ENCODE measurements at places on chromosomes 11 and 22.

GRCh38 chr11:1532014-1532586 lies 40.0 kb downstream of the DUSP8 start:
- DNase-seq, result no peak

GRCh38 chr11:107329164-107329563 lies 128.5 kb downstream of the CWF19L2 start:
- DNase-seq, result no peak

DNA sequence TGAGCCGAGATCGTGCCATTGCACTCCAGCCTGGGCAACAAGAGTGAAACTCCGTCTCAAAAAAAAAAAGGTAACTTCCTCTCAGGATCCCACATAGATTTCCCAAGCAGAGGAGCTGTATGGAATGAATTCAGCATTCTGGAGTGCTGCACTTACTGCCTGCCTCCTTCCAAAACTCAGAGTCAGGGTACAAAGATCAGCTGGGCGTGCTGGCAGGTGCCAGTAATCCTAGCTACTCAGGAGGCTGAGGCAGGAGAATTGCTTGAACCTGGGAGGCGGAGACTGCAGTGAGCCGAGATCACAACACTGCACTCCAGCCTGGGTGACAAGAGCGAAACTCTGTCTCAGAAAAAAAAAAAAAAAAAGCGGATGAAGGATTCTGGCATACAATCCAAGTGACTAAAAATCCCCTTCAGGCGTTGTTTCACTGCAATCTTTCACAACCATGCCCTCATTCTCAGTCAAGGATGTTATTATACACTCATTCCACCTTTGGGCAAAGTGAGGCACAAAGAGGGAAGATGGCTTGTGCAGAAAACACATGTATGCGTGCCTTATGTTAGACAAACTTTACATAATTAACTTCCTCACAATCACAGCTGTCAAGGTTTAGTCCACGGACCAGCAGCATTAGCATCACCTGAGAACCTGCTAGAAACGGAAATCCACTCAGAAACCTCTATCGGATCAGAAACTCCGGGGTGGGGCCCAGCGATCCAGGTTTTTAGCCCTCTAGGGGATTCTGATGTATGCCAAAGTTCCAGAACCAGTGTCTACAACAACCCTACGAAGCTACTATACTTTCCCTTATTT lies 1.1 kb upstream of the NOL12 start:
- no peak for DNase-seq

DNA sequence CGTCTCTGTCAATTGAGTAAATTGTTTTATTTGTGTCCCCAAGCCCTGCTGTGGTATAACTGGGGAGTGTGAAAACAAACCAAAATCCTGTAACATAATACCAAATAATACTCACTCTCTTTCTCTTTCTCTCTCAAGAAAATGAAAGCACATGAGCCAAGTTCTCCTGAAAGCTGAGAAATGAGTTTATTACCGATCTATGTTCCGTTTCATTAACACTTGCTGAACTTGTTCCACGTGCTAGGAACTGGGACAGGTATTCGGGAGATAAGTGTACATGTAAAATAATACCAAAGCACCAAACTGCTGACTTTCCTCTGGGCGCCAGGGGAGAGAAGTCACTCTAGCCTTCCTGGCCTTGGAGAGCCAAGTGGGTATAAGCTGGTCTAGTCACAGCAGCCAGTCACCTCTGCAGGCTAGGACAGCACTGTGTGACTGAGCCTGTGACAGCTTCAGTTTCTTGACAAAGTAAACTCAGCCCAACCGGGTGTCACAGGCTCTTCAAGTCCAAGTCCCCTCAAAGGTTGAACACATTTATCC lies 23.1 kb downstream of the CD6 start:
- DNase-seq, result no peak

GRCh38 chr11:118648291-118648690 lies 31.2 kb downstream of the TREH start:
- no peak for DNase-seq

DNA sequence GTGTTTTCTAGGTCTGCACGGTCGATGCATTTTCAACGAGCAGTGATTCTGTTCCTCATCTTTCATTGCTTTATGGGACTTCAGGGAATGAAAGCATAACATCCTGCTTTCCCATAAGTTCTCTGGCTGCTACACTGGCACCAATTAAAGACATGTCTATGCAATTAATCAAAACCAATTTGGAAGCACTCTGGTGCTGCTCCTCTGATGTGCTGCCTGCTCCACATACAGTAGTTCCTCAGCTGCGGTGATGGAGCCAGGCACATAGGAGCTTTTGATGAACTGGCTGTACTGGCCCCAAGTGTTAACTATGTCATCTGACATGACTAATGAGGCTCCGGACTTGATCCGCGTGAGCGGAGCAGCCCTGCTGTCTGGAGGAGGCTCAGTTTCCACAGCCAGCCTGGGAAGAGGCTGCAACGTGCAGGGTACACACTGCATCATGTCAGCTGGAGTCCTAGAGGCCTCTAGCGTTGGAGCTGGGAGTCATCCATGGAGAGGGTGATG lies 29.8 kb downstream of the GVQW3 start:
- no peak for DNase-seq

DNA sequence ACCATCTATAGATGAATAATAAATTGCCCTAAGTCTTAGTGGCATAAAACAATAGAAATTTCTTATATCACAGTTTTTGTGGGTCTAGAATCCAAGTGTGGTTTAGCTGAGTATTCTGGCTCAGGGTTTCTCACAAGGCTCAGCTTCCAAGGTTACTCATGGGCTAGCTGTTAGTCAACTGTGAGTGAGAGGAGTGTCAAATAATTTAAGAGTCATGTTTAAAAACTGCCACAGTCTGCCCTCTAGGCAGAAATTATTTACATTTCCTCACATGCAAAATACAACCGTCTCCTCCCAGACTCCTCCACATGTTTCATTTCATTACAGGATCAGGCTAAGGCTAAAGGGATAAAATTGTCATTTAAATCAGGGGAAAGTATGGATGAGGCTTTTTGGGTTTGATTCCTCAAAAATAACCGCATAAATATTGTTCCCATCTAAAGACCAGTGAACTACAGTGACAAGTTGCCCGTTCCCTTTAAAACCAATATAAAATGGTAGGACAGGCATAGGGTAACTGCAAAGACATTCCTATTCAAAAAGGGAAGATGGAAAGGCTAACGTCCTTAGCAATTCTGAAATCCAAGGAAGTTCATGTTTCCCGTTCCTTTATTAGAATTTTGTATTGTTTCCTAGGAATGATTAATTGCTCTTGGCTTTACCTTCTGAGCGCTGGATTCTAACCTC lies 324.3 kb downstream of the DYNC2H1 start:
- no peak for DNase-seq

- no peak for DNase-seq
Observed at GRCh38 chr11:66393954-66394353, 22.4 kb upstream of the SLC29A2 start.

- no peak for DNase-seq
Observed at GRCh38 chr22:50529897-50530579, at the start of gene TYMP. Gene TYMP (minus strand): TSS chr22:50530012. CDS start chr22:50529709, 303 bp downstream.

- no peak for DNase-seq
Observed at GRCh38 chr11:1181420-1181819, 23.7 kb downstream of the MUC5AC start.

DNA sequence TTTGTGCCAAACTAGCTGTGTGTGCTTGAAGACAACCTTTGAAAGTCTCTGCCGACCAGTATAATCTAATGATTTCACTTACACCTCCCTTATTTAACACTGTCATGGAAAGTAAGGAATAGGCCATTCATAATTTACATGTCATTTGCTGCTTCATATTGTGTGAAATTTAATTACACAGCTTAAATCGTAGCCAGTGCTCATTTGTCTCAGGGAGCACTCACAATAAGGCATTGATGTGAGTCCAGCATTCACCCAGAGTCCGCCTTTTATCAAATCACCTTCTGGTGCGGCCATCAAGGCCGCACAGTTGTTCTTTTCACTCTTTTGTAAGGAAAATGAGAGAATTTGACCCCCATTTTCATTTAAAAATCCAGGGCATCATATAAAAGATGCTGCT lies 46.9 kb downstream of the PAX6 start:
- no peak for DNase-seq

DNA sequence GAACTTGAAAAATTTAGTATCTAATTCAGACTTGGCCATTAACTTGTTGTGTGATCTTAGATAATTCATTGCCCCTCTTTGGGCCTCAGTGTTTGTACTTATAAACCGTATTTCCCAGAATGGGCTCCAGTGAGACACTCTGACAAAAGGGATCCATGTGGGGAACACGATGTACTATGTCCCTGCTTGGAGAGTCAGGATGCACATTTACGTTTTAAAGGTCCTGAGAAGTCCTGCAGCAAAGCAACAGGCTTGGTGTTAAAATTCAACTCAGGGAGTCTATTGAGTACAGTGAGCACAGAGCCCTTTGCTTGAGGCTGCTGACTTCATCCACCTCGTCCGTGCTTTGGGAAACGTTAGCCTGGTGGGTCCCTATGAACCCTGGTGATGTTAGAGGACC lies 9.0 kb downstream of the WNT11 start:
- DNase-seq, result no peak

DNA sequence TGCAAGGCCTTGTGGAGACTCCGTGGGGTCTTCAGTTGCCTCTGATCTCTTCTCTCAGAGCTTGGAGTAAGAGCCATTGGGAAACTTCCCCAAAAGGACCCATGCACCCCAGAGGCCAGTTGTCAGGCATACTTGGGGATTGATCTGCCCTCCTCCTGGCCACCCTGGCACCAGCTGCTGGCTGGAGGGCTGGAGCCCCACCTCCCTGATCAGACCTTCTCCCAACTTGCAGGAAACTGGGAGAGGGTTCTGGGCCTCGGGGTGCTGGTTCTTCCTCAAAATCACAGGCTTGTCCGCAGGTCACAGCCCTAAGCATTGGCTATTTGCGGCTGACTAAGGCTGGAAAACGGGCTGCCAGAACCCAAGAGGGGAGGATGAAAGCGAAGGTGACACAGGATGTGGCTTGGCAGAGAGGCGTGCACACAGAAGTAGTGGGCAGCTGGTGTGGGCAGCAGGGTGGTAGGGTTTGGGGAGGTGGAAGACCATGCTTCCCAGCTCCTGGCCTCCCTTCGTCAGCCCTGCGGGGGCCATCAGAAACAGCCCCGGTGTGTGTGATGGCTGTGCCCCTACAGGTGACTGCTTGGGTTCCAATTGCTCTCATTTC lies 1.3 kb upstream of the DGKZ start:
- DNase-seq, result no peak

DNA sequence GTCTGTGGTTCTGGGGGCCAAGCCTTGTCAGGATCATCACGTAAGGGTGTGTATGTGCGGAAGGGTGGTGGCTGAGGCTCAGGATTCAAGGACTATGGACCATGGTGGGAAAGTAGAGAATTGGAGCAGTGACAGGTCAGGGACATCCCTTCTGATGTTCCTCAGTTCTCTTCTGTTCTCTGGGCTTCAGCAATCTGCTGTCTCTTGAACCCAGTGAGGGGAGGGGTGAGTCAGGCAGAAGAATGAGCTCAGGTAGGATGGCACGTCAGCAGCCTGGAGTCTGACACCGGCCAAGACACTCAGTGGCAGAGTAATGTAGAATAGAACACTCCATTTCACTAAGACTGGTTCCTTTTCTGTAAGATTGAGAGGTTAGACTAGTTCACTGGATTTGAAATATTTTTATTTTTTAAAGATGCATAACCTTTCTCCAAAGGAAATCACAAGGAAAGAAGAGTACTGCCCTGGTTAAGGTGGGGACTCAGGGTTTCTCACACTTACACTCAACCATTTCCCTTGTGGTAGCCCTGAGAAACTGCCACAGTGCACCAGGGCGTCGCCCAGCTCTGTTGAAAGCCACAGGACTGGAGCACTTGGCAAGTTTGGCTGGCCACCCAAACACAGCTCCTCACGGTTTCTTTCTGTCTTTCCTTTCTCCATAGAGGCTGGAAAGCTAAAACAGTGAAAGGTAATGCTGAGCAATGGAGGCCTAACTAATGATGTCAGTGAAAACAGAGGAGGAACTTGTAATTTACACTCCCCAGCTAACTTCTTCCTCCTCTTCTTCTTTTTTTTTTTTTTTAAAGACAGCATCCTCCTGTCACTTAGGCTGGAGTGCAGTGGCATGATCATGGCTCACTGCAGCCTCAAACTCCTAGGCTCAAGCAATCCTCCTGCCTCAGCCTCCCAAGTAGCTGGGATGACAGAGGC lies 23.1 kb upstream of the MICAL2 start:
- DNase-seq, result no peak

DNA sequence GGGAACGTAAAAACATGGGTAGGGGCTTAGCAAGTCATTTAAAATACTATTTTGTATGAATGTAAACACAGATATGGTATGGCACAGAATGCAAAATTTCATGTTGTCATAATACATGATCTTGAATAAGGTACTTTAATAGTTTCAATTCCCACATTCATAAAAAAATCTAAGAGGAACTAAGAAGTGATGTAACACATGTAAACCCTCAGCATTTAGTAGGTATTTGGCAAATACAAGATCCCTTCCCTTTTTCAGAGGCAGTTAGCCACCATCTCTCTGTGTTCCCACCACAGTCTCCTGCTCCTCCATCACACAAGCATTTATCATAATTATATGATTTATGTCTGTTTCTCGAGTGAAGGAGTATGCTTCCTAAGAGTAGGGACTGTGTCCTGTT lies 251.8 kb downstream of the TENM4 start:
- DNase-seq, result no peak
